HT-29 (cell line): ENCODE measurements at places on chromosomes 2 and 18.
A peak's percentile ranks its signal among the peaks of the same experiment; 100 is the strongest.

GRCh38 chr2:131041402-131042147 lies 51.7 kb downstream of the FAM168B start:
- no peak for DNase-seq

DNA sequence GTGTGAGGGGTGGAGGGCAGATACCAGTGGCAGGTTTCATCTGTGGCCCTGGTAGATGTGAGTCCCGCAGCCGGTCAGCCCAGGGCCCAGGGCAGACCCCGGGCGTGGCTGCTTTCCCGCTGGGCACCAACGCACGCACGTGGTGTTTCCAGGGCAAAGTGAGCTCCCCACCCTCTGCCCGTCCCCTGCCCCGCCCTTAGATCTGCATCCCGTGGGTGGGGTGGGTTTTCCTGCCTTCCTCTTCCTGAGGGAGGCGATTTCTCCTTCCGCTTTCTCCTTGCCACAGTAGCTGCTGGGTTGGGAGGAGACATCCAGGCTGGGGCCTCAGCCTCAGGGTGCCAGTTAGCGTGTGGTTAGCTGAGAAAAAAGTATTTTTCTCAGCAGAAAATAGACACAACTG lies 49.6 kb downstream of the ODC1 start:
- peak; percentile 73 for DNase-seq

DNA sequence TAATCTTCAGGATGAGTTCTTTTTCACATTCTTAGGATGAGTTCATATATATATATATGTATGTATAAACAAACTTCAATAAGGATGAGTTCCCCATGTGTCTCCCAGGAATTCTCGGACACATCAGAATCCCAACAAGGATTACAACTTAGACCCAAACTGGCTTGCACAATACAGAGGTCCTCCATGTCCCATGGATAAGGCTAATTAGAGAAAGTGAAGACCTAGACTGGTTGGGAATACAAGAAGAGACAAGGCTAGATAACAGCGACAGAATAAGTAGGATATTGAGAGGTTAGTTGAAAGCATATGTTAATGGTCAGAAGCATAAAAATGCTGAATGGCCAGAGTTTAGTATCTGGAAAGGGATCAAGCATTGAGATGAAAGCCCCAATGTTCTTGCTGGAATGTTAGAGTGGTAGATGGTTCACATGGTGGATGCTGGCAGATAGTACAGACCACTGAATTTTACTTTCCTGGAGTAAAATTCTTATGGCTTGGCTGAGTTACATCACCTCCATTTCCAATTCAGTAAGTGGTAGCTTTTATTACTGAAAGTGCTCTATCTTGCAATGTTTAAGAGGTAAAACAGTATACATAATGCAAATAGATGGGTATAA lies 154.9 kb upstream of the EPHA4 start:
- DNase-seq, result no peak

- no peak for DNase-seq
These were observed 820.0 kb downstream of the CPS1 start for GRCh38 chr2:211376410-211376809.

DNA sequence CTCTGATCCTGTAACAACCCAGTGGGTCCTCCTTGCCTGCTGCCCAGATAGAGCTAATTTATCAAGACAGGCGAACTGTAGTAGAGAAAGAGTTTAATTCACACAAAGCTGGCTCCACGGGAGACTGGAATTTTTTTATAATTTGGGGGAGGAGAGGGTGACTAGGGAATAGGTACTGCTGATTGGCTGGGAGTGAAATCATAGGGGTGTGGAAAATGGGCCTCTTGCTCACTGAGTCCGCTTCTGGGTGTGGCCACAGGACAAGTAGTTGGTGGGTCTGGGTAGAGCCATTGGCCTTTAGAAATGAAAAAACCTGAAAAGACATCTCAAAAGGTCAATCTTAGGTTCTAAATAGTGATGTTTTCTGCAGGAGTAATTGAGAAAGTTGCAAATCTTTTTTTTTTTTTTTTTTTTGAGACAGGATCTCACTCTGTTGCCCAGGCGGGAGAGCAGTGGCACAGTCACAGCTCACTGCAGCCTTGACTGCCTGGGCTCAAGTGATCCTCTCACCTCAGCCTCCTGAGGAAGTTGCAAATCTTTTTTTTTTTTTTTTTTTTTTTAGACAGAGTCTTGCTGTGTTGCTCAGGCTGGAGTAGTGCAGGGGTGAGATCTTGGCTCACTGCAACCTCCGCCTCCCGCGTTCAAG lies 14.4 kb upstream of the UGGT1 start:
- no peak for DNase-seq

DNA sequence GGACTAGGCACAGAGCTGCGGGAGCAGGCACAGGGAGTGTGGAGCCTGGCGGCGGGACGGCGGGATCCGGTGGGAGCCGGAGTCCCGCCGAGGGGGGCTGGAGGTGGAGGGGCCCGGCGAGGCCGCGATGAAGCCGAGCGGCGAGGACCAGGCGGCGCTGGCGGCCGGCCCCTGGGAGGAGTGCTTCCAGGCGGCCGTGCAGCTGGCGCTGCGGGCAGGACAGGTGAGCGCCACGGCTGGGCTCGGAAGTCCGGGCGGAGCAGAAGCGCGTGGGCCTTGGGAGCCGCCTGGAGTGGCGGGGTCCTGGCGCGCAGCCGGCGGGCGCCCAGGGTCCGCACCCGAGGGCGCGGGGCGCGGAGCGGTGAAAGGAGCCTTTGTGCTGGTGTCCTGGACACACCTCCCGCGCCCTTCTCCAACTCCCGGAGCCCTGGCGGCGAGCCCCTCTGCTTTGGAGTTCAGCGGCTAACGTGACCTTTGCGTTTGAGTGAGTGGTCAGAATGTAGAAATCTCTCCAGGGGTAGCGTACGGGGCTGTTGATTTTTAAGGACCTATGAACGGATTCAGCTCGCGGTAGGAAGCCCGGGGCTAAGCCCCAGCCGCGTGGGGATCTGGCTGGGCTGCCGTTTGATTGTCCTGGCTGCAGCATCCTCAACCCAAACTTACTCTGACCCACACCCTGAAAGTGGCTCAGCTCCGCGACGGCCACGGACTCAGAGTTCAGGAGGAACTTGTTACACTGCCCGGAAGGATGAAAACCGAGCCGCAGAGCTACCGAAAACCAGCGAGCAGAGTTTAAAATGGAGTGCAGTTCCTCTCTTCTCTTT lies 448 bp downstream of the IMPA2 start:
- peak; percentile 59 for DNase-seq

- DNase-seq, result no peak
These were observed 391.7 kb downstream of the PTPRM start for GRCh38 chr18:7958897-7959146.

GRCh38 chr2:6309415-6310255 lies 556.1 kb downstream of the CMPK2 start:
- no peak for DNase-seq

- no peak for DNase-seq
These were observed 98.7 kb downstream of the TFCP2L1 start for GRCh38 chr2:121186261-121186660.
